Esophagus squamous epithelium (tissue), 5 donors: ENCODE measurements at places on chromosomes 6 and 20. TPM values are rescaled to one million over a fixed set of nuclear protein-coding genes. Genes with fewer than 3 reads are reported as not detected.

DNA sequence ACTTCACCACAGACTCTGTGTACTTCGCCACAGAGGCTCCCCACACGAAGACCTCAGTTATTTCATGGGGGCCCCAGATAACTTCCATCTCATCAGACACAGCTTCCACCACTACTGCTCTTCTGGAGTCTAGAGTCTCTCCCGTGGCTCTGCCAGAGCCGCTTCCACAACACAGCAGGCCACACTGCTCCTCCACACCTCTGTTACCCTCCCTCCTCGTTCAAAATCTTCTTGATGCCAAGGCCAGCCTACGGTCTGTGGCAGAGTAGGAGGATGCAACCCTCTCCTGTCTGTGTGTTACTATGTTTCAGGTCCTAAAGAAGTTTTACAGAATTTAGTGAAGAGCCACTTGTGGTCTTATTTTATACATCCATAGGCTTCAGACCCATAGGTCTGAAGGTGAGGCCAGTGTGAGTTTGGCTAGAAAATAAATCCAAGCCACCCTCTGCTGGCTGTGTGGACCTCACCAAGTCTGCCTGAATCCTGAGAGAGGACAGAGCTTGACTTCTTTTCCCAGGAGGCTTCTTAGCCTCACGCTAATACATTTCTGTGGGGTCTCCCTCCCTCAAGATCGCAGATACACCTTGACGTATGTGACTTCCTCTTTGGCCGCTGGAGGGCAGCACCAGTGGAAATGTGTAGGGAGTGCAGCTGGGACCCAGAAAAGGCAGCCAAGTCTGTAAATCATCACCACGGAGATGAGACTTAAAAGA is 197.7 kb downstream of the FAXC start:
- no peaks in the 10 kb centered on the region for H3K36me3 ChIP-seq
- H3K27ac ChIP-seq: no peak overlapping the region
- H3K27me3 ChIP-seq: no peaks in the 10 kb centered on the region
- no peaks in the 10 kb centered on the region for H3K4me1 ChIP-seq

Gene TSBP1
- not detected for total RNA-seq

- H3K27me3 ChIP-seq: no peaks in the 10 kb centered on the region
- DNase-seq: no peak
- no peak overlapping the region for H3K27ac ChIP-seq
- H3K4me3 ChIP-seq: no peak overlapping the region
- H3K36me3 ChIP-seq: no peaks in the 10 kb centered on the region
Observed at GRCh38 chr6:22383016-22383415, 86.2 kb upstream of the PRL start.

Gene FOXA2
- total RNA-seq: not detected

DNA sequence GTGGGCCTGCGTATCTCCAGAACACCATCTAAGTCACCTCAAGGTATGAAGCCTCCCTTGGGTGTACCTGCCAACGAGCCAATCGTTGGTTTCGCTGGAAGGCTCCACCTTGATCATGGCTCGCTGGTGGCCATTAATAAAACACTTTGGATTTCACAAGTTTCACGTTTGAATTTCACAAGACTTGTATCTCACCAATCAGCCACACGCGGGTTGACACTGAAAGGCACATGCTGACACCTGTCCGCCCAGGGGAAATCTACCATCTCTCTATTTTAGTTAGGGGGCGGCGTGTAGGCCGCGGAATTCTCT is 586 bp upstream of the HMGA1 start:
- H3K27me3 ChIP-seq: no peaks in the 10 kb centered on the region
- DNase-seq: no peak

DNA sequence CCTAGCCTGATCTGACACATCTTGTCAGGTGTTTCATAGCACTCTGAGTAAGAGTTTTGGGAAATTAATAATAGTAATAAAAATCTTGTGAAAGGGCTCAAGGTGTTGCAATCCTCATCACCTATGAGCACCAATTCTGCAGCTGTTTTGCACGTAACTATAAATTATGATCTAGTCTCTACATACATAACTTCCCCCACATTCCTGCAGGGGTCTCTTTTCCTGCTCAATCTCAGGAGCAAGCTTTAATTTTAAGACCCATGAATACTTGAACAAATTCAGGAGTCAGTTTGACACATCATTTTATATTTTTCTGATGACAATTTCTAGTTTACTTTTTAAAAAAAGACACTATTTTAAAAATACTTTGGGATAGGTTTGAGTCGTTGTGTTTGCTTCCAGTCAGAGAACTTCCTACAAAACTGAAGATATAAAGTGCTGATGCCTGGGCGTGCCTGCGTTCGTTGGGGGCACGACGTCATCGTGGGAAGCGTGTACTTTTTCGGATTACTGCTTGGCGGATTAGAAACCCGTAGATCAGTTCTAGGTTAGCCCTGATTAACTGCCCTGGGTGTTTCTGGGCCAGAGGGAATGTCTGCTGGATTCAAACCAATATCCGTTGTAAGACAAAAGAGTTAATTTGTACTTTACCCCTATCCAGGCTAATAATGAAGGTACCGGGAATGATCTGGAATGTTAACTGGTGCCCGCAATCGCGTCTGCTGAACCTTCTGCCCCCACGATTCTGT is 1.0 kb upstream of the E2F3 start:
- no peak for DNase-seq
- no peaks in the 10 kb centered on the region for H3K27me3 ChIP-seq
- H3K36me3 ChIP-seq: peaks cover 3% of the 10 kb centered on the region
- no peaks in the 10 kb centered on the region for H3K4me1 ChIP-seq

DNA sequence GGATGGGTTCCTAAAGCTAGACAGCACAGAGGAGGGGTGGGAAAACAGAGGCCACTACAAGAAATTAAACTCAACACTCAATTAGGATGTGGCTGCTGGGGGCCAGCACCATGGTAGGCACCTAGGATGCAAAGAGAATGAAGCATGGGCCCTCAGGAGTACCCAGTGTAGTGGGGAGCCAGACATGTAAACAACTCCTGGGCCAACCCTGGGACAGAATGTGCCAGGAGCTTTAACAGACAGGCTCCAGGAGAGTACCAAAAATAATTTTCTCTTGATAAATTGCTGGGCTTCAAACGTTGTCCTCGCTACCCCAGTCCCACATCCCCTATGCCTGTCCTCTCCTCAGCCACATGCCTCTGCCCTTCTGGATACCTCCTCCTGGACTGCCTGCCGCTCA is 1.7 kb downstream of the TMEM151B start:
- H3K36me3 ChIP-seq: no peaks in the 10 kb centered on the region
- DNase-seq: no peak
- H3K27ac ChIP-seq: no peak overlapping the region
- no peak overlapping the region for H3K4me3 ChIP-seq
- peaks cover 8% of the 10 kb centered on the region for H3K4me1 ChIP-seq
- H3K27me3 ChIP-seq: peaks cover 4% of the 10 kb centered on the region

DNA sequence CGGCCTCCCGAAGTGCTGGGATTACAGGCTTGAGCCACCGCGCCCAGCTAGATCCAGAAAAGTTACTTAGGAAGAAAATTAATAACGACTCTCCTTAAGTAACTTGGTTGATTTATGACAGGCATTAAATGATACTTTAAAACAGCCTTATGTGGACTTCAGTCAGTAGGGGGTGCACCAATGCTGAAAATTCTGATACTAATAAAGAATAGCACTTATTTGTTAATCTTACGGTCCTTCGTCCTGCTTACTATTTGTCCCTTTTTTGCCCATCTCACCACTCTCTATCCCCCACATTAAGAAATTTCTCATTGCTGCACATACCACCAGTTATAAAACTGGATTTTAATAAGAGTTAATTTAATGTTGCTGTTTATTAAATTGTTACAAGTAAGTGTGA is 12.7 kb upstream of the PRELID3B start:
- no peaks in the 10 kb centered on the region for H3K36me3 ChIP-seq
- no peak overlapping the region for H3K4me3 ChIP-seq
- no peak overlapping the region for H3K27ac ChIP-seq
- no peaks in the 10 kb centered on the region for H3K4me1 ChIP-seq

- no peaks in the 10 kb centered on the region for H3K4me1 ChIP-seq
- H3K4me3 ChIP-seq: no peak overlapping the region
- no peaks in the 10 kb centered on the region for H3K27me3 ChIP-seq
- H3K36me3 ChIP-seq: no peaks in the 10 kb centered on the region
Observed at GRCh38 chr6:18820725-18821124, 433.6 kb downstream of the RNF144B start.

- no peaks in the 10 kb centered on the region for H3K4me1 ChIP-seq
- H3K27me3 ChIP-seq: no peaks in the 10 kb centered on the region
- H3K36me3 ChIP-seq: no peaks in the 10 kb centered on the region
- H3K27ac ChIP-seq: no peak overlapping the region
Observed at GRCh38 chr20:58973866-58974265, 7.2 kb upstream of the NELFCD start.

Gene HRH3
- not detected for total RNA-seq

DNA sequence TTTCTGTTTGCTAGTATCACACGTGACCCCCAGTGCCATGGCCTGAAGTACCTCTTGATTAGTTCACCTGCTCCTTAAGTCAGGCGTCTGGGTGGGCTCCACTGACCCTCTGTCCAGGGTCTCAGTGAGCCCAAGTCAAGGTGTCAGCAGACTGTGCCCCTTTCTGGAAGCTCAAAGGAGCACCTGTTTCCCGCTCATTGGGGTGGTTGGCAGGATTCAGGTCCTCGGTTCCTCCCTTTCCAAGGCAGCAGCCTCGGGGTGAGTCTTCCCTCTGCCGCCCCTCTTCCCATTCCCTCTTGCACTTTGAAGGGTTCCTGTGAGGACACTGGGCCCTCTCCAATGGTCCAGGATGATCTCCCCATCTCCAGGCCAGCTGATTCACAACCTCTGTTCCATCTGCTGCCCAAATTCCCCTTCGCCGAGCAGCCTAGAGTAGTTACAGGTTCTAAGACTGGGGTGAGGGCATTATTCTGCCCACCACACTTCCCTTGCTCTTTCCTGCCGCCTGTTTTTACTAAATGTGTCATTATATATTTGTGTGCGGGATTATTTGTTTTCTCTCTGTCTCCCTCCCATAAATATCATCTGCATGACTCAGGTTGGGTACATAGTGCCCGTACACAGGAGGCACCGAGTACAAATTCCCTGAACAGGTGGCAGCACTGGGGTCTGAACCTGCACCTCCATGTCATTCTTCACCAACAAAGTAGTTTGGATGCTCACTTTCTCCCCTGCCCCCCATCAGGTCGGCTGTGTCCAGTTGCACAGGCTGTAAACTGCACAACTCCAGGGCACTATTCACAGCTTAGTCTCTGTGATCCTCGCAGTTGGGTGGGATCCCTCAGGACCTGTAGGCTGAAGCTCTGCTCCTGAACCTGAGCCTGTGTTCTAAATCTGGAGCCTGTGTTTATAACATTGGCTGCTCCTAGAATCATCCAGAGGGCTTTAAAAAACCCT is 58.5 kb downstream of the RBM38 start:
- no peak for DNase-seq
- no peak overlapping the region for H3K27ac ChIP-seq
- H3K4me1 ChIP-seq: peaks cover 7% of the 10 kb centered on the region
- no peak overlapping the region for H3K4me3 ChIP-seq

- H3K36me3 ChIP-seq: no peaks in the 10 kb centered on the region
- DNase-seq: no peak
Observed at GRCh38 chr6:99178168-99178567, 171.3 kb downstream of the FAXC start.

GRCh38 chr6:26536571-26537159 is 1.5 kb upstream of the HMGN4 start:
- no peak for DNase-seq
- H3K4me3 ChIP-seq: peak overlapping the region; percentile 91
- H3K27ac ChIP-seq: peak overlapping the region; percentile 95
- H3K36me3 ChIP-seq: no peaks in the 10 kb centered on the region
- H3K4me1 ChIP-seq: peaks cover 80% of the 10 kb centered on the region

Gene TFAP2D
- not detected for total RNA-seq

GRCh38 chr20:41082306-41082705 is 53.7 kb downstream of the TOP1 start:
- no peak for DNase-seq
- peaks cover 20% of the 10 kb centered on the region for H3K4me1 ChIP-seq
- H3K27me3 ChIP-seq: no peaks in the 10 kb centered on the region
- H3K27ac ChIP-seq: no peak overlapping the region
- H3K36me3 ChIP-seq: peaks cover 9% of the 10 kb centered on the region
- no peak overlapping the region for H3K4me3 ChIP-seq

Gene LGSN
- not detected for total RNA-seq

GRCh38 chr6:151240036-151240685 is 394 bp downstream of the AKAP12 start:
- H3K36me3 ChIP-seq: no peaks in the 10 kb centered on the region
- peak overlapping the region; percentile 97 for H3K27ac ChIP-seq
- DNase-seq: no peak

GRCh38 chr6:25336996-25337395 is 57.8 kb downstream of the CARMIL1 start:
- H3K4me3 ChIP-seq: no peak overlapping the region
- DNase-seq: no peak
- H3K4me1 ChIP-seq: peaks cover 3% of the 10 kb centered on the region
- H3K27me3 ChIP-seq: no peaks in the 10 kb centered on the region
- H3K36me3 ChIP-seq: no peaks in the 10 kb centered on the region
- no peak overlapping the region for H3K27ac ChIP-seq

- no peaks in the 10 kb centered on the region for H3K36me3 ChIP-seq
- H3K27me3 ChIP-seq: no peaks in the 10 kb centered on the region
- H3K4me1 ChIP-seq: peaks cover 7% of the 10 kb centered on the region
- DNase-seq: no peak
- no peak overlapping the region for H3K27ac ChIP-seq
Observed at GRCh38 chr6:83466328-83466727, 35.5 kb upstream of the ME1 start.

GRCh38 chr20:32465092-32465900 is 107.2 kb downstream of the ASXL1 start:
- peak overlapping the region; percentile 57 for H3K27ac ChIP-seq
- no peaks in the 10 kb centered on the region for H3K27me3 ChIP-seq
- H3K4me3 ChIP-seq: no peak overlapping the region
- H3K36me3 ChIP-seq: no peaks in the 10 kb centered on the region
- DNase-seq: no peak
- peaks cover 72% of the 10 kb centered on the region for H3K4me1 ChIP-seq

- no peak for DNase-seq
- peaks cover 11% of the 10 kb centered on the region for H3K4me1 ChIP-seq
- no peaks in the 10 kb centered on the region for H3K27me3 ChIP-seq
- no peaks in the 10 kb centered on the region for H3K36me3 ChIP-seq
- H3K4me3 ChIP-seq: no peak overlapping the region
- H3K27ac ChIP-seq: no peak overlapping the region
Observed at GRCh38 chr6:3615391-3616380, 135.8 kb downstream of the PXDC1 start.
